ENCODE measurements at places on chromosomes 11 and 22.

DNA sequence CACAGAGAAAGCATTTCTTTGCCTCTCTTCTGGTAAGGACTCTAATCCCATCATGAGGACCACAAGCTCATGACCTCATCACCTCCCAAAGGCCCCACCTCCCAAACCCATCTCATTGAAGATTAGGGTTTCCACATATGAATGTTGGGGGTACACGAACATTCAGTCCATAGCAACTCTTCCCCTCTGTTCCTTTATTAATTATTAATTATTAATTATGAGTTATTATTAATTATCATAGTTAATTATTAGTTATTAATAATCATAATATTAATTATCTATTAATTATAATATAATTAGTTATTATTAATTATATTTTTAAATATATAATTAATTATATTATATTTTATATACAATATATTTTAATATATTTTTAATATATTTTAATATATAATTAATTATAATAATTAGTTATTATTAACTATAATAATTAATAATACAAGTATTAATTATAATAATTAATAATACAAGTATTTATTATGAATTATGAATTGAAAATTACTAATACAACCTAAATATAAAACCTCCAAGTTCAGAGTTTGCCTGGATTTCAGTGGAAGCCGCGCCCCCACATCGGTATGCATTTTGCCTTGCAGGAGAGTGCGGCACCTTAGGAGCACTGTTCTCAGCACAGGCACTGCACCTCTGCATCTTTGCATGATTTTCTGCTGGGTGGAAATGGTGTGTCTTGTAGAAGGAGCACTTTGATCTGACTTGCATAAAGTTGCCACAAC lies 128.0 kb upstream of the FGF3 start:
- no peak for DNase-seq

GRCh38 chr11:70642266-70642665 lies 243.9 kb downstream of the CTTN start:
- no peak for DNase-seq

DNA sequence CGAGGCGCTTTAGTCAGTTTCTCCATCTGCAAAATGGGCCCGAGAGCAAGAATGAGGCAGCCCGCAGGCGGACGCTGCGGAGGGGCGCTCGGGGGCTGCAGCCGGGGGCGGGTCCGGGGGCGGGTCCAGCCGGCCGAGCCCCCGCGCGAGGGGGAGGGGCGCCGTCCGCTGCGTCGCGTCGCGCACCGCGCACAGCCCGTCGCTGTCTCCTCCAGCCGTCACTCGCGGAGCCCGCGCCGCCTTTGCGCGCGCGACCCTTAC lies 282 bp downstream of the PC start:
- DNase-seq = no peak

GRCh38 chr11:501001-501682 lies 5.9 kb downstream of the RNH1 start:
- no peak for DNase-seq

- no peak for DNase-seq
Observed at GRCh38 chr11:1310318-1310687, 871 bp upstream of the TOLLIP start.

GRCh38 chr22:46406349-46406748 lies 70.8 kb downstream of the TRMU start:
- no peak for DNase-seq

GRCh38 chr11:10538924-10539323 lies 2.1 kb downstream of the RNF141 start:
- no peak for DNase-seq

DNA sequence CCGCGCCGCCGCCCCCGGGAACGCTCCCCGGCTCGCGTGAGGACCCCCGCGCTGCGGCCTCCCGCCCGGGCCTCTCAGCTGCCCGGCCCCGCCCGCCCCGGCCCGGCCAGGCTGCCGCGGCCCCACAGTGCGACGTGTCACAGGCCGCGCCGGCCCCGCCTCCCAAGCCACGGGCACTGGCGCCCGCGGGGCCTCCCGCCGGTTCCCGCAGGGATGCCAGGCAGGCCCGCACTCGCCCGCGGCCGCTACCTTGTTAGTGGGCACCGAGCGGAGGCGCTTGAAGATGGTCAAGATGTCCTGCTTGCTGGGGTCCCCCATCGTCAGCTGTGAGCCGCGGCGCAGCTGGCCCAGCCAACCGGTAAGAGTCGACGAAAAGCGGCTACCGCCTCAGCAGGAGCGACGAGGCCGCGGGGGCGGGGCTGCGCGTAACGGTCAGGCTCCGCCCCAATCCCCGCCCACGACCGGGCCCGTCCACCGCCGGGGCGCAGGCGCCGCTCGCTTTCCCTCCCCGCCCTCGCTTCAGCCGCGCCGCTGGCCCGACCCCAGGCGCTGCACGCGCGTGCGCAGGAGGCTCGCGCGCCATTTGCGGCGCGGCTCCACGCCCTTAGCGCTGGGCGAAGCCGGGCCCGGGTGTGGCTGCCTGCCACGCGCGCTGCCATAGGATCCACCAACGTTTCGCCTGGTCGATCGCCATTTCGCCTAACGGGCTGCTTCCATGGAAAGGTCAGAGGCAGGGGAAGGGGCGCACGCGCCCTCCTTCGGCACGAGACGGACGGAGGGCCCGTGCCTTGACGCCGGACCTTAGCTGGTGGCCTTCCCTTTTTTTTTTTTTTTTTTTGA lies at the start of gene ARFGAP3:
Gene ARFGAP3 (minus strand): TSS at position 409 of the 840 bp plus-strand sequence. CDS start 91 bp downstream, at position 318.
- peak; percentile 91 for DNase-seq

- no peak for DNase-seq
Observed at GRCh38 chr11:99148352-99148751, 127.6 kb downstream of the CNTN5 start.

DNA sequence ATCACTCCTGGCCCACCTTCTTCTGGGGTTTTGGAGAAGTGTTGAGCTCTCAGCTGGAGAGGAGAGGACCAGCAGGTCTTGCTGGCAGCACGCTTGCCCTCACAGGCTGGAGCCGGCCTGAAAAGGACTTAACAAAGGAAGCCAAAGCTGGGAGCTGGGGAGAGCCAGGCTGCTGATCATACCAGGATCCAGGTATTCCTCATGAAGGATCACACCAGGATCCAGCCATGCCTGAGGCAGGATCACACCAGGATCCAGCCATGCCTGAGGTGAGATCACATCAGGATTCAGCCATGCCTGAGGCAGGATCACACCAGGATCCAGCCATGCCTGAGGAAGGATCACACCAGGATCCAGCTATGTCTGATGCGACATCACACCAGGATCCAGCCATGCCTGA lies 17.0 kb downstream of the MRGPRD start:
- DNase-seq = no peak

DNA sequence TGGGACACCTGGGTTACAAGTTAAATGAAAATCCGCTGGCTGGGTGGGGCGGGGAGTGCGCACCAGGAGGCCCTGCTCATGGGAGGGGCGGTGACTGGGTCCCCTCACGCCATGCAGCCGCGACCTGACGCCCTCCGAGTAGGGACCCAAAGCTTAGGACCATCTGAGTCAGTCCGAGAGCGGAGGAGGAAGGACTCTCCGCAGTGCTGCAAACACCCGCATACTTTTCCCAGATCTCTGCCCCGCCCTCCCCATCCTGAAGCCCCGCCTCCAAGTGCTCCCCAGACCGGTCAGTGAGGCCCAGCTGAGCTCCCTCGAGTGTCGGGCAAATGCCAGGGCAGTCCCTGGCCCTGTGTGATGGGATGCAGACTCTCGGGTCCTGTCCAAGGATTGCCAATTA lies 6.6 kb upstream of the FLI1 start:
- no peak for DNase-seq

GRCh38 chr11:70559516-70559915 lies 161.2 kb downstream of the CTTN start:
- no peak for DNase-seq

DNA sequence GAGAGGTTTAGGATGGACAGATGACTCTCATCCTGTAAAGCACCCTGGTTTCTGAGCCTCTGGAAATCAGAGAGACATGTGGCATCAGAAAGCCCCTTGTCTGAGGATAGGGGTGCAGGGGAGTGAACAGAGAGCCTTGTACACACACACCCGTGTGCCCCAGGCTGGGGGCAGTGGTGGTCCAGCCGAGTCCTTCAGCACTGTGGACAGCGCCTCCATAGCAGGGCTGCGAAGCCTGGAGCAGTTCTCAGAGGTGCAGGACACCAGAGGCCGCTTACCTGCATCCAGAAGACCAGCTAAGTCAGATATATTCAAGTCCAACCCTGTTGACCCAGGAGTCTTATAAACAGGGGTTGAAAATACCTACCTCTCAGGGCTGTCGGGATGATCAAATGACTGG lies 11.5 kb upstream of the IGSF9B start:
- no peak for DNase-seq

- no peak for DNase-seq
Observed at GRCh38 chr11:26801601-26802000, 79.7 kb upstream of the SLC5A12 start.

- DNase-seq = no peak
Observed at GRCh38 chr11:20723366-20723765, 54.0 kb downstream of the NELL1 start.

DNA sequence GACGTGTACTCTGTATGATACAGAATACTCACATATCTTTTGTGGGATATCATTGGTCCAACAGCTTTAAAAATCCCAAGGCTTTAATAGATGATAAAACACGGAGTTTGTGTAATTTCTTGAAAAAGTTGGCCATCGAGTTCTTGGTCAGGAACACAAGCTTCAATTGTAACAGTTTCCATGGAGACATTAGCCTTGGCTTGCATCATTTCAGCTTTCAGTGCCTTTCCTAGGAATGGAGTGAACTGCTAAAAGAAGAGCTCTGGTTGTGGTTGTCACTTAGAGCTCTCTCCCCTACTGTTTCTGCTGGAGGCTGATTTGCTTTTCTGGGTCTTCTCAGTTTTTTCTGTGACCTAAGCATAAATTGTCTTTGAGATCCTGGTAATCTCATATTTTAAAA lies 14.2 kb downstream of the BMAL1 start:
- no peak for DNase-seq

DNA sequence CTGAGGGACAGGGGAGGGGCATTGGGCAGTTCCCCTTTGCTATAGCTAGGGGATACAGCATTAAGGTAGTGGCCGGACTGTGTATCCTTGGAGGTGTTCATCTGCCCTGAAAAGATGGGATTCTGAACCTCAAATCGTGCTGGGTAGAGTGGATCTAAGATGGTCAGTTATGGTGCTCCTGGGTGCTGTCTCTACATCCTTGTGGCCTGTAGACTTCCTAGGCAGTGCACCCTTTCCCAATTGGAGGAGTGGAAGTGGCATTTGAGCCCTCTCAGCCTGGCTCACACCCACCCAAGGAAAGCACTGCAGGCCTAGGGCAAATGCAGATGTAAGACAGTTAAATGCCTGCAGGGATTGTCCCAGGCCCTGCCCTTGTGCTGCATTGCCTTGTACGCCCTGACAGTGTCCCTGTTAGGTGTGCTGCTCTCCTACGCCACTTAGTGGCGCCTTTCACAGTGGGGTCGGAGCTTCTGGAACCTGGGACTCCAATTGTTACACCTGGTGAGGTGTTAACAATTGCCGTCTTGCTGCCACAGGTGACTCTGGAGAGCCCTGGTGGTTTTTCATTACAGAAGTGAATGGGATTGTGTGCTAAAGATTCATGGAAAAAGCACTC lies 35.0 kb downstream of the PPFIBP2 start:
- DNase-seq = no peak

DNA sequence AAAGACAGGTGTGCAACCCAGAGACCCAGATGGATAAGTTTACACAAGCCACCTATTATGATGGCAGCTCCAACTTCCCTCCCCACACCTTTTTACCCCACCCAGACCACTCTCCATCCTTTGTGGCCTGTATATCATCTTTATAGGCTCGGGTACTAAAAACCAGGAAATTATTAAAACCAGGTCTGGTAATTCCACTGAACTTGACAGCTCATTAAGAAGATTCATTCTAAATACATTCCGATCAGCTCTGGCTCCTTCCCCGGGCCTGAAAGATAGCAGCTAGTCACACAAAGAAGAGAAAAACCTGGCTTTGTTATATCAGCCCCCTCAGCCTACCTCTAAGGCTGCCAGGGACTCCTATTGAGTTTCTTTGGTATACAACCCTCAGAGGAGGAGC lies 67.9 kb upstream of the API5 start:
- no peak for DNase-seq

GRCh38 chr22:27919942-27920755 lies 1.1 kb upstream of the PITPNB start:
- DNase-seq = no peak

GRCh38 chr11:69373251-69373635 lies 79.3 kb downstream of the MYEOV start:
- DNase-seq = no peak
